ENCODE measurements at places on chromosomes 1 and 21.

DNA sequence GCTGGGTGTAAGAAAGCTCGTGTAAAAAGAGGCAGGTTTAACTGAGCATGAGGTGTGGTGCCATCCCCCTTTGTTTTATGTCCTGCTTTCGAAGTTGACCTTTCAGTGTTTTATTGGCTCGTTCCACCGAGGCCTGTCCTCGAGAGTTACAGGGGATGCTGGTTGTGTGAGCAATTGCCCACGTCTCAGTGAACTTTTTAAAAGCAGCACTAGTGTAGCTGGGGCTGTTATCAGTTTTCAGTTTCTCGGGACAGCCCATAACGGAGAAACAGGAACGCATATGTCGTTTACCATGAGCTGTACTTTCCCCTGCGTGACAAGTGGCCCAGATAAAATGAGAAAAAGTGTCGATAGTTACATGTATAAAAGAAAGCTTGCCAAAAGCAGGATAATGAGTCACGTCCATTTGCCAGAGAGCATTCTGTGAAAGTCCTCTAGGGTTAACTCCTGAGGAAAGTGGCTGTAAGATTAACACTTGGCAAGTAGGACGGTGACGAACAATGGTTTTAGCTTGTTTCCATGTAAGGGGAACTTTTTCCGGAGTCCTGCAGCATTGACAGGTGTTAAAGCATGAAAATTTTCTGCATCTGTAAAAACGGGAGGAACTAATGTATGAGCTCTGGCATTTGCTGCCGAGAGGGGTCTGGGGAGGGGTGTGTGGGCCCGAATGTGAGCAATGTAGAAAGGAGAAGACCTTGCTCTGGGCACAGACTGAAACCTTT lies 7.8 kb upstream of the LRRC47 start:
- no peak for DNase-seq

DNA sequence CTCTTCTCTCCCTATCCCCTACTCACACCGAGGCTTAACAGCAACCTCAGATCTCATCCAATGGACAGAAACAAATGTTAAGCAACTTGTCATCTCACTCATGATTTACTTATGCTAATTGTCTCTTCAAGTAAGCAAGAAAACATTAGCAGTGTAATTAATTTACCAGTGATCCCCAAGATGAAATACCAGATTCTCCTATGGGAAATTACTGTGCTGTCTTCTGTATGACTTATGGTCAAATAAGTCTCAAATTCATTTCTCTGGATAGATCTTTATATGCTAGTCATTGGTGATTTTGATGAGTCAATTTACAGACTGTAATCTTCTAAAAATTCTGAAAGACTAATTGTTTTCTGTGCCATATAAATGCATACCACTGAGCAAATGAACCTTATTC lies 32.9 kb upstream of the L1TD1 start:
- DNase-seq: no peak

DNA sequence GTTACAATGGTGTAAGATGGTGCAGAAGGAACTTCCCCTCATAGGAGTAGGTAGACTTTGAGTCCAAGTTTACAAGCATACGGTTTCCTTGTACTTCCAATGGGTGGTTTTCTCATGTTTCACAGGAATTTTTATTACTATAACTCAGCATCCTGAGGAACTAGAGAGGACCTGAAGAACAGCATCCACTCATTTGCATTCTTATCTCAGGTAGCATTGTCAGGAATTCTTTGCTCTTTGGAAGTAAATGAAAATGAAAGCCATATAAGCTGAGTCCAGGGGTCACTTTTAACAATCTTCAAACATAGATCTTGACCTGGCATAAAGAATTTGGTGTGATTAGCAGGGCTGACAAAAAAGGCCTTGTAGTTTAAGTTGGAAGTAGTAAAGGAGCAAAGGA lies 34.4 kb downstream of the CLCA4 start:
- DNase-seq: no peak

- DNase-seq: no peak
Observed at GRCh38 chr1:183575606-183576005, 14.7 kb downstream of the NCF2 start.

- DNase-seq: no peak
Observed at GRCh38 chr1:160099716-160100375, 1.4 kb upstream of the IGSF8 start.

GRCh38 chr21:15190837-15191236 lies 126.0 kb upstream of the NRIP1 start:
- no peak for DNase-seq

- no peak for DNase-seq
Observed at GRCh38 chr1:16077406-16078245, 4.2 kb upstream of the FAM131C start.

- DNase-seq: no peak
Observed at GRCh38 chr1:22512873-22513272, 50.4 kb upstream of the EPHA8 start.

DNA sequence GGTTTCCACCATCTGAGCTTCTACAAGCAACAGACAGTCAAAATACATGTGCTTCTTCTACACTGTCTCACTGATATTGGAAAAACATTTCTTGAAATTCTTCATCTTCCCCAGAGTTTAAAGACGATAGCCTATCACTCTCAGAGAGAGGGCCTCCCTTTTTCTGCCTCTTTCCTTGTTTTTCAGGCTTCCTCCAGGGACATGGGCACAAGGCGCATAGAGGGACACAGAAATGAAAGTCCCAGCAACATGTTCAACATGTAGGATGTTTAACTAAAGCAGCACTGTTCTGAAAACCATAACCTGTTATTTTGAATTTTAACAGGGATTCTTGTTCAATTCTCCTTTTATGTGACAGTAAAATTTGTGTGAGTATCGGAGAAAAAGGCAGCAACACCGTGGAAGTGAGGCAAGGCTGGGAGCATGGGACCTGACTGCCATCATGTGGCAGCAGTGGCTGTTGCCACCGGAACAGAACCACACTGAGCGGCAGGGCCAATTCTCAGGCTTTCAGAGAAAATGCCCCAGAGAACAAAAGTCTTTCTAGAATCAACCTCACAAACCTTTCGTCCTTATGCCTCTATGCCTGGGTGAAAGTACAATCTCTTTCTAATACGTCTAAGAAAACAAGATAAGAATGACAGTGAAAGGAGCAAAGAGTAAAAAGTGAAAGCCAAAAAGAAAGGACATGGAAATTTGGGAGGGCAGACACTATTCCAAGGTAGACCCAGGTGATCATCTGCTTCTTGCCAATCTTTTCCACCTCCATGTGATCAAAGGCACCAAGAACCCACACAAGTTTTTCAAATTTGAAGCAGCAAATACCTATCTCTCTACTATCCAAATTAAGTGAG lies 54.5 kb downstream of the PCNX2 start:
- no peak for DNase-seq

GRCh38 chr1:58627221-58627620 lies 50.2 kb upstream of the TACSTD2 start:
- DNase-seq: no peak

DNA sequence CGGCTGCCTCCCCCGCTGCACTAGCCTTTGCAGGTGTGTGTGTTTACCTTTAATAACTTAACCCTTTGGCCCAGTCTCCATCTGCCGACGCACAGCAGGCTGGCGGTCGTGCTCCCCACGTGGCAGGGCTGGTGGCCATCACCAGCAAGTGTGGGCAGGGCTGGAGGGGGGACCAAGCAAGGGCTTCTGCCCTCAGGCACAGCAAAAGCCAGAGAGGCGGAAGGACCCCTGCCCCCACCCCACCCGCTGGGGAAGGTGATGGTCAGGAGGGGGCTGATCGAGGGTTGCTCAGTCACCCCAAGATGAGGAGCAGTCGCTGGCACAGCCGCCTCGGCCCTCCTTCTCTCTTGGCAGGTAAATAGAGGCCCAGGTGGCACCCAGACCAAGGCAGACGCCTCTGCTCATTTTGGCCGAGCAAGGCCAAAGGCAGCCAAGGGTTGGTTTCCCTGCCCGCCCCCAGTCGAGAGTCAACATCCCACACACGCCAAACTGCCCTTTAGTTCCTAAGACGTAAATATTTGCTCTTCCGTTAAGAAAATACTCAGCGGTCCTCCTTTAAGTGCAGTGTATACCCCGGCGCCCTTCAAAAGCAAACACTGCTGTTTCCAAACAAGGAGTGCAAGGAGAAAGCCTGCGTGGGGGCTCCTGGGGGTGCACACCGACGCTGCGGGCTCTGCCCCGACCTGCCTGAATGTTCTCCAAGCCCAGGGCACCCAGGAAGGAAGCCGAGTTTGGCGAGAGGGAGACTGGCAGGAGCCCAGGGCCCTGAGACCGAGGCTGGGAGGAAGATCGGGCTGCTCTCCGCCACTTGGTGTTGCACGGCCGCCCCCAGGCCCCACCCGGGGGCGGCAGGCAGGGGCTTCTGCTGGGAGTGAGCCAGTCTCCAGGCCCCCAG lies 82.7 kb downstream of the SIK1 start:
- no peak for DNase-seq

DNA sequence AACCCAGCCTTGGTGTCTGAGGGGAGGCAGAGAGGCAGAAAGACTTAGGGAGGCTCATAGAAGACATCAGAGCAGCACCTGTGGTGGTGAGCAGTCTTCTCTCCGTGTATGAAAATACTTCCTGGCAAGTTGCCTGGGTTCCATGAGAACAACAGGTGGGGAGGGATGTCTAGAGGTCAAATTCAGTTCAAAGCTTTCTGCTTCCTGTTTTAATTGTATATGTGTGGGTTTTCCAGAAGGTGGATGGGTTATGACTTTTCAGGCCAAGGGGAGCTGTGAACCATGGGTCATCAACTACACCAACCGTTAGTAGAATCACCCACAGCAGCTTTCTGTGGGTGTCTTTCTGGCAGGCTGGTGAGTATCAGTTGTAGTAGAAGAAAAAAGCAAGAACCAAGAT lies 4.1 kb upstream of the FCRL2 start:
- DNase-seq: no peak

GRCh38 chr1:47361380-47361779 lies 27.8 kb downstream of the CMPK1 start:
- no peak for DNase-seq

DNA sequence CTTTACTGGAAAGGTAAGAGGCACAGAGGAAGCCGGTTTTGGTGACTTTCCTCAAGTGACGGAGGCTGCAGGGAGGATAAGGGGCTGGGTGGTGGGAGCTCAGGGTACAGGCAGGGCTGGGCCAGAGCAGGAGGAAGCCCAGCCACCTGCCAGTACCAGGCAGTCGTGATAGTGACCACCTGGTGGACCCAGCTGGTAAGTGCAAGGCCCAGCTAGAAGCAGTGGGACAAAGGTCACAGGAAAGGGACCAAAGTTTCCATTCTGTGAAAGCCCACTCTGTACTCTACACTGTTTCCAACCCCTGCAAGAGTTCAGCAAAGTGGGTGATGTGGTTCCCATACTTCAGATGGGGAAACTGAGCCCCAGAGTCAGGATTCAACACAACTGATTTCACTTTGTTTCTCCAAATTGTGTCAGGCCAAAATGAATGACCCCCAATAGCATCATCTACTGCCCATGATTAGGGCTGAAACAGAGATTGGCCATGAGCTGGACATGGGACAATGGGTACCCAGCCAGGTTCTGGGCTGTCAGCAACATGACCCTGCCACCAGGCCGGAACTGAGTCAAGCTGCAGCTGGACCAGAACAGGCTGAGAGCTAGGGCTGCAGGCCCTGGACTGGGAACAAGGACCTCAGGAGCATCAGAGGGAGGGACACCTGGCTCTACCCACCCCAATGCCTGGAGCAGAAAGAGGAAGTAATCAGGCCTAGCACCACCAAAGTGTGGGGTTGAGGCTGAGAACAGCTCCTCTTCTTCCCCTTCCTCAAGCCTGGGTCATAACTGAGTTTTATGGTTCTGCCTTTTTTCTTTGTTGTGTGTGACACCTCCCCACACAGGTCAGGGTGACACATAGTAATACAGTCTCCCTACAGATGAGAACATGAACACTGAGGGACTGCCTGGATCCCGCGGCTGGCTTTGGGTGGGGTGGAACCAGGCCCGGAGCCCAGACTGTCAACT lies 50.2 kb downstream of the KCNN3 start:
- no peak for DNase-seq

DNA sequence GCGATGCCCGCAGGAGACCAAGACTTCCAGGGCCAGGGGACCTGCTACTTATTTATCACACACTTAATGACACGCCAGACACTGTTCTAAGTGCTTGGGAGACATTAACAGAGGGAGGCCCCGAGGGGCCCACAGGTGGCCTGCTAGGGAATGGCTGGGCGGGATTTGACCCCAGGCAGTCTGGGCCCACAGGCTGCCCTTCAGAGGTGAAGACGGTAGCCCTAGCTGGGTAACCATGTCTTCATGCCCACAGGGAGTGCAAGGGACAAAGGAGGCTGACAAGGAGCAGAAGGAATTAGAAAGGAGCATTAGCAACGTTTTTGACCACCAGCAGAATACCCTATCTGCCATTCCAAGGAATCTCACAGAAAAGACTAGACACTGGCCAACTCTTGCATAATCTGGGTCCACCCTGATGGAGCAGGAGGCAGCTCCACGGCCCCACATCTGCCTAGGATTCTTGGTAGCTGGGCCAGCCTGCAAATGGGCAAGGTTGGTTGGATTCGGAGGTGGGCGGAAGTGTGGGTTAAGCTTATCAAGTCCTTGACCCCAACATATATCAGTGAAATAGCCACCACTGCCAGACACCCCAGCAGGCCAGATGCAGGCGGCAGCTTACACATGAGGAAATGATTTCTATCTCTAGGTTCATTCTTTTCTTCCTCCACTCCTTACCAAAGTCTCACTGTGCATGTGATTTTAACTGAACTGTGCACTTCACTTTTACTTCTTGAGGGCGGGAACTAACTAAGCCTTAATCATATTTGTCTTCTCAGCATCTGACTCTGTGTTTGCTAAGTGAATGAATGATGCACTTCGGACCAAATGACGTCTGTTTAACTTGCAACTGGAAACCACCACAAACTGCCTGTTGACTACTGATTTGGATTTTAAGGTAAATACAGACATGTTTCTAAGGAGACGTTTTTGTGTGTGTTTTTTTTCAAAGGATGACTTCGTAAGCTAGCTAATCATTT lies 3.4 kb upstream of the ETS2 start:
- no peak for DNase-seq

GRCh38 chr1:245154429-245155271 lies at the start of gene KIF26B:
KIF26B (plus strand) TSS chr1:245154985; CDS start chr1:245155425, 440 bp downstream.
- no peak for DNase-seq

DNA sequence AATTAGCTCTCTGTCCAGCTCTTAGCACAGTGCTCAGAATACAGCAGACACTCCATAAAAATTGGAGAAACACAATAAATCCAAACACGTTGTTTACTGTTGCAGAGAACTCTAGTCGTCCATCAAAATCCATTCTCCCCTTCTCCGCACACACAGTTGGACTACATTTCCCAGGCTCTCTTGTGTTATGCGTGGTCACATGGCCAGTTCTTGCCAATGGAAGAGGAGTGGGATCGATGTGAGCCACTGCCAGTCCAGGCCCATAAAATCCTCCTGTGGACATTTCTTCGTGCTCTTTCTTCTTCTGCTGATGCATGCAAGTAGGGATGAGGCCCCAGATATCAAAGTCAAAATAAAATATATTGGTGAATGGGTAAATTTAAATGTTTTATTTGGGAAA lies 114.3 kb upstream of the FMN2 start:
- no peak for DNase-seq

DNA sequence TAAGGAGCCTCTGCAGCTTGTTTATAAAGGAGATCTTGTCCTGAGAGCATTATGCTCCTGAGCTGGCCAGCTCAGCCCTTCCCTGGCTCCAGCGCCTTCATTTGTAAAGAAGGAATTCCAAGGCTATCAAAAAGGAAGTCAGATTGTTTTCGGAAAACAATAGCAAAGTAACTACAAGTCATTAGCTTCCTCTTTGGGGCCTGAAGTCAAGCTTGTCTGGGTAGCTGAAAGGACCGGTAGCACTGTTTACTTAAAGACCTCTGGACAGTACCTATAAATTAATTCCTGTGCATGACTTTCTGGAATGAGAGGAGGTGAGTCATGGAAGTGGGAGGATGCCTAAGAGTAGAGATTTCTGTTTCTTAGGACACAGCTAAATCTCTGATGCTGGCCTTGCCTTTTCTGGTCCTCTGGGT lies 20.7 kb upstream of the GJA5 start:
- no peak for DNase-seq
